ENCODE measurements at places on chromosomes 3 and 15. TPM values are rescaled to one million over a fixed set of nuclear protein-coding genes. Genes with fewer than 3 reads are reported as not detected.
A peak's percentile ranks its signal among the peaks of the same experiment; 100 is the strongest.

- H3K36me3 ChIP-seq, result no peaks in the 10 kb centered on the region
- no peak overlapping the region for H3K4me3 ChIP-seq
- no peak overlapping the region for H3K27ac ChIP-seq
- H3K4me1 ChIP-seq, result no peaks in the 10 kb centered on the region
These were observed 12.1 kb downstream of the SEC11A start for GRCh38 chr15:84703808-84704207.

DNA sequence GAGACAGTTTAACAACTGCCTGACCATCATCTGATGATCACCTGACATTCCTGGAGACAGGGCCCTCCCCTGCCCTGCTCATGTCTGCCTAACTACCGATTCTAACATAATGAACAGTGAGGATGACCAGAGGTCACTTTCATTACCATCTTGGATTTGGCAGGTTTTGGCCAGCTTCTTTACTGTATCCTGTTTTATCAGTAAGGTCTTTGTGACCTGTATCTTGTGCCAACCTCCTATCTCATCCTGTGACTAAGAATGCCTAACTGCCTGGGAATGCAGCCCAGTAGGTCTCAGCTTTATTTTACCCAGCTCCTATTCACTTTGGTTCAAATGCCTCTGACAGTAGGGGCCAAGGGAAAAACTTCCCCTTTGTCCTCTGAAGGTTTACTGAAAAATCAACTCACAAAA is 40.2 kb downstream of the METTL6 start:
- H3K4me1 ChIP-seq, result no peaks in the 10 kb centered on the region
- no peaks in the 10 kb centered on the region for H3K36me3 ChIP-seq
- H3K4me3 ChIP-seq, result no peak overlapping the region
- DNase-seq, result no peak
- H3K27me3 ChIP-seq, result no peaks in the 10 kb centered on the region

DNA sequence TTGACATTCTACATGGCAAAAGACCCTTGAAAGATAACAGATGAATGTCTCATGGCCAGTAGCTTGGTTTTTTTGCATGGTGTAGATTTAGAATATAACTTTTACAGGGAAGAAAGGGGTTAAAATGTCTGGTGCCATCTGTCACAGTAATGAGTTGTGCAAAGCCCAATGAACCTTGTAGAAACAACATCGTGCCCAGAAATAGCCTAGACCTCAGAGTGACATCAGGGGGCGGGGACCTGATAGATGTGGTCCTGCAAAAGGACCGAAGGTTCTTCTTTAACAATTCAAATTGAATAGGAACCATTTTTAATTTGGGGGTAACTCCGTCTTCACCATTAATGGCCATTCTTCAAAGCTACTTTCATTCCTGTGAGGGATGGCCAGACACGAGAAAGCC is 254.1 kb upstream of the CTDSPL start:
- no peak overlapping the region for H3K4me3 ChIP-seq
- no peak for DNase-seq
- no peak overlapping the region for H3K27ac ChIP-seq
- H3K4me1 ChIP-seq, result no peaks in the 10 kb centered on the region

DNA sequence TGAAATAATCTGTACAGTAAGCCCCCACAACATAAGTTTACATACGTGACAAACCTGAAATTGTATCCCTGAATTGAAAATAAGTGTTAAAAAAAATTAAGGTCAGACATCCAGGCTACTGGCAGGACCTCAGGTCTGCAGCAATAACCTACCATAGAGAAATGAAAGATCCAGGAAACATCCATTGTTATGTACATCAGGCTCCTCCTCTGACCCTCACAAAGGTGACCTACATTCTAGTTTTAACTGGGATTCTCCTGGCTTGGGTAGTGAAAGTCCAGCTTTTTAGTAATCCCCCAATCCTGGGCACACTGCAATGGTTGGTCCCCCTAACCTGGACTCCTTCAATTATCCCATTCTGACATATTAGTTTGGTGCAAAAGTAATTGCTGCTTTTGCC is 749.6 kb upstream of the LMCD1 start:
- H3K4me3 ChIP-seq, result no peak overlapping the region
- H3K27ac ChIP-seq, result no peak overlapping the region
- H3K4me1 ChIP-seq, result no peaks in the 10 kb centered on the region
- H3K36me3 ChIP-seq, result no peaks in the 10 kb centered on the region
- no peak for DNase-seq

DNA sequence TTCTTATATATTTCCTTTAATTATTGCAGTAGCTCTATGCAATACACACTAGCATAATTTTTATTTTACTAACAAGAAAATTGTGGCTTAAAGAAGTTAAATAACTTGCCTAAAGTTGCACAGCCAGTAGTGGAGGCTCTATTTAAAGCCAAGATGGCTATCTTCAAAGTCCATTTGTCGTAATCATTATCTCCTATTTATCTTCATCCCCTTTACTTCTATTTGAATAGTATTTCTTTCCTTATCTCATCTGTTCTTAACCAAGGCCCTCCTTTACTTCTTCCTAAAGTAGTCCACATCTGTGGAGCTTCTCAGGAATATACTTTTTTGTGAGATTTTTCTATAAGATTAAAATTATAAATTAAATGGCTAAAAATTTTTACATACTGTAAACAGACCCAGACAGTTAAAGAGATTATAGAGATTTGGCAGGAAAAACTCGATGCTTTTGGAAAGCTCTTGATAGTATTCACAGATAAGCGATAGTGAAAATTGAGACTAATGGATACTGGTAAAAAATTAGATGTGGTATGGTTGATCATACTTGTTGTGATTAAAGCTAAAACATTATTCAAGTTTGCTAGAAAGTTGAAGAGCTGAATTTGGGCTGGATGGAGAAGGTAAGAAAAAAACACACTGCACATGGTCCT is 129.2 kb downstream of the ZNF609 start:
- H3K4me3 ChIP-seq, result no peak overlapping the region
- no peaks in the 10 kb centered on the region for H3K36me3 ChIP-seq
- no peaks in the 10 kb centered on the region for H3K27me3 ChIP-seq
- H3K4me1 ChIP-seq, result no peaks in the 10 kb centered on the region
- no peak overlapping the region for H3K27ac ChIP-seq

DNA sequence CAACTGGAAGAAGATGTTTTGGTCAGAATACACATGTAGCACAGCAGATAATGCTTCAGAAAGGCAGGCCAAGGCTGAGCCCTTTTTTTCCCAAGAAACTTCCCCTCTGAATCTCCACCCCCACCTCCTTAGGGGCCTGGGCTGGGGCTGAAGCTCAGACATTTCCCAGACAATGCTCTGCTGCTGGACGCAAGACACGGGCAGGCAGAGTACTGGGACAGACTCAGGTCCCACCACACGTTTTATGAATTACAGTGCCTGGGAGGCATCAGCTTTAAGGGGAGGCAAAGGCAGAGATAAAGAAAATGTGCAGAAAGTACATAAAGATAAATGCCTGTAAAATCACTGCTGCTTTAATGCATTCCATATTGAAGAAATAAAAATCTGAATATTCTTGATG is 479.4 kb downstream of the ERC2 start:
- no peaks in the 10 kb centered on the region for H3K4me1 ChIP-seq
- H3K36me3 ChIP-seq, result no peaks in the 10 kb centered on the region
- H3K27me3 ChIP-seq, result no peaks in the 10 kb centered on the region
- H3K4me3 ChIP-seq, result no peak overlapping the region
- no peak for DNase-seq

DNA sequence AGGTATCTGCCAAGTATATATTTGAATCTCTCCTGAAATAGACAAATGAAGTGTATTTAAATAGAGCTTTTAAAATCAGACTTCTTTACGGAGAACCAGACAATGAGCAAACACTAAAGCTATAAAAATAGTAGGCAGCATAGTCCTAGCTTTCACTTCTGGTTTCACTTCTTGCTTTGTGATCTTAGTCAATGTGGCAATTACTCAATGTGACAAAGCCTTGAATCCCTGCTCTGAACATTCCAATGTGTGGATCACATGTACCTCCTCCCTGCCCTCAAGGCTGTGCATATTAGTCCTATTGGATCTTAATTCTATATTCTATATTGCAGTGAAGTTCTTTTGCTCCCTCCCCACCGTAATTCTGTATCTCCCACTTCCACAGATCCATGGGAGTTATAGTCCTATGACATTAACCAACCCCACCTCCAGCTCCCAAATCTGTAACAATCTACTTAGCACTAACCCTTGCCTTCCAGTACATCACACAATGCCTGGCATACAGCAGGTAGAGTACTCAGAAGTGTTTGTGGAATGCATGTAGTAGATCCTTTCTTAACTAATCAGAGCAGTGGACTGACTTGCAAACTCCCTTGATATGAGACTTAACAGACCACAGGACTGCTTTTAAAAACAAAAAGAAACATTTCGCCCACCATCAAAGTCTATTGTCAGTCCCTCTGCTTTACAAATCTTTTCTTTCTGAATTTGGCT is 24.3 kb upstream of the CP start:
- H3K27ac ChIP-seq, result peak overlapping the region; percentile 18
- no peaks in the 10 kb centered on the region for H3K36me3 ChIP-seq
- no peak overlapping the region for H3K4me3 ChIP-seq
- no peaks in the 10 kb centered on the region for H3K4me1 ChIP-seq

DNA sequence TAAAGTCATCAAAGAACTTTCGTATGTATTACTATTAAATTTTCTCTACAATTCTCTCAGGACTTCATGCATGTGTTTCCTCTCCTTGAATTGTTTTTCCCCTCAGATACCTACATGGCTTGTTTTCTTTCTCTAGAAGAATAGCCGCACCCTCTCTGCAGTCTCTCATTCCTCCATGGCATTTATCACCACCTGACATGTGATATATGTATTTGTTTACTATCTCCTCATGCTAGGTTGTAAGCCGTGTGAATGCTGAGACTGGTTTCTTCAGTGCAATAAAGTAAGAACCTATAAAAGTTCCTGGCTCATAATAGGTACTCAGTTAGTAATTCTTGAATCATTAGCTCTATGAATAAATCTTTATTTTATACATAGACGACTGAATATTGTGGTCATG is 149.2 kb downstream of the CNTN4 start:
- no peak overlapping the region for H3K27ac ChIP-seq
- H3K27me3 ChIP-seq, result no peaks in the 10 kb centered on the region
- no peaks in the 10 kb centered on the region for H3K36me3 ChIP-seq
- no peak for DNase-seq
- H3K4me3 ChIP-seq, result no peak overlapping the region
- H3K4me1 ChIP-seq, result no peaks in the 10 kb centered on the region

DNA sequence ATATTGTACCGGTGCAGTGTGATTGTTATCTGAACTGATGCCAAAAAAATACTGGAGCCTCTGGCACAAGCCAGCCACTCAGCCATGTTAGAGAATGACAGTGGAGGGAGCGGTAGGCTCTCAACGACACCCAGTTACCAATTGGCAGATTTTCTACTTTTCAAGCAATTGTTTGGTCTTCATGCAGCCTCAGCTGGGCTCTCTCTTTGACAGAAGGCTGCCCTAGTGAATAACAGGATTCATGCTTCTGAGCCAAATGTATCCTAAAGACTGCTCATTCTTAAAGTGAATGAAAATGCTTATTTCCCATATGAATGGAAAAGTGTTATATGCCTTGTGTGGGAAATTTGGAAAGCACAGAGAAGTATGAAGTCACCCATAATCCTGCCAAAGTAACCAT is 261.2 kb upstream of the TRIM42 start:
- H3K36me3 ChIP-seq, result no peaks in the 10 kb centered on the region
- no peak overlapping the region for H3K4me3 ChIP-seq
- H3K27me3 ChIP-seq, result no peaks in the 10 kb centered on the region

DNA sequence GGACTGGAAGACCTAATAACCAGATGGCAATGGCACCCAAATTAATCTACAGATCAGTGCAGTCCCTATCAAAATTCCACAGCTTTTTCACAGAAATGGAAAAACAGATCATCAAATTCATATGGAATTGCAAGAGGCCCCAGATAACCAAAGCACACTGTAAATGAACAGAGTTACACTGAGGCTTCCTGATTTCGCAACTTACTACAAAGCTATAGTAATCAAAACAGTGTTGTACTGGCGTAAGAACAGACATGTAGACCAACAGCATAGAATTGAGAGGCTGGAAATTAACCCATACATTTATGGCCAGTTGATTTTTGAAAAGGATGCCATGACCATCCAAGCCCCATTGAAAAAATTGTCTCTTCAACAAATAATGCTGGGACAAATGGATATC is 16.2 kb downstream of the XPC start:
- peaks cover 72% of the 10 kb centered on the region for H3K36me3 ChIP-seq
- H3K27me3 ChIP-seq, result no peaks in the 10 kb centered on the region
- H3K4me3 ChIP-seq, result no peak overlapping the region
- H3K4me1 ChIP-seq, result no peaks in the 10 kb centered on the region
- DNase-seq, result no peak
- no peak overlapping the region for H3K27ac ChIP-seq

GRCh38 chr15:76312540-76313174 is 1.4 kb upstream of the ETFA start:
- H3K27me3 ChIP-seq, result no peaks in the 10 kb centered on the region
- no peaks in the 10 kb centered on the region for H3K4me1 ChIP-seq
- H3K36me3 ChIP-seq, result no peaks in the 10 kb centered on the region
- DNase-seq, result no peak
- peak overlapping the region; percentile 66 for H3K27ac ChIP-seq
- H3K4me3 ChIP-seq, result no peak overlapping the region

Gene SERINC4
- total RNA-seq, result 0.16 TPM
